Stimulated activated CD4-positive, alpha-beta T cell treated with anti-CD3 and anti-CD28 coated beads, Interleukin-4, amount 100 ng/mL, for 1 hour (primary cell): ENCODE measurements at places on chromosomes 4 and X.

- no peak for DNase-seq
These were observed 8.3 kb downstream of the MPP1 start for GRCh38 chrX:154797006-154797405.

DNA sequence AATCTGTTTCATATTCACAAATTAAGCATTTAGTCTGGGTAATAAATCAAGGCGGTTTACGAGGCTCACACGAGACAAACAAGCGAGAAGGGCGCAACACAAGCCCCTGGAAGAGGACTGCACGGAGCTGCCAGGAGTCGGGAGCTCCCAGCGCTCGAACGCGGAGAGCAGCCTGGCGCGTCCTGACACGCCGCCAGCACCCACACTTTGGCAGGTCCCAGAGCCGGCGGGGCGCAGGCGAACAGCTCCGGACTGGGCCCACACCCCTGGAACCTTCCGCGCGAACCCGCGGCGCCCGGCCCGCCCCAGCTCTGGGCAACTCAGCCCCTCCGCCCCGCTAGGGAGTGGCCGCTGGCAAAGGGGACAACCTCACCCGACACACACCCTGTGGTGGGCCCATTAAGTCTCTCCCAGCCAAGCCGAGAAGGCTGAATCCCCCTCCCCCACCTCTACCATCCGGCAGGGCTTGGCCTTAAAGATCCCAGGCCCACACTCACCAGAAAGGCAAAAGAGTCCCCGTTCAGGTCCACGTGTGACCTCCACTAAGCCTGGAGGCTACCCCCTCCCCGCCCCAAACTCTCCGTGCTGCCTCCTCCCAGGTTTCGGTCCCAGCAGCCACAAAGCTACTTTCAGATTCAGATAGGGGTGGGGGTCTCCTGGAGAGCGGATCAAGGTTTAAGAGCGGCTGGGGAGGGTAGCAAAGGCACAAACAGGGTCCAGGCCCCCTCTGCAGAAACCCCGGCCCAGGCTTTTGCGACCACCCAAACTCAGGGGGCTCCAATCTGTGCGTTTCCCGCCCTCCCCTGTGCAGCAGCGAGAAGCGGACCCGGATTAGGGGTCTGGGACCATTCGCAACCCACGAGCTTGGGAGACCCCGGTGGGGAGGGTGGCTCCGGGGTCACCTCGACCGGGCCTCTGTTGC is 47.5 kb upstream of the BCOR start:
- DNase-seq: no peak

GRCh38 chrX:110381216-110381615 is 22.6 kb downstream of the RTL9 start:
- no peak for DNase-seq

DNA sequence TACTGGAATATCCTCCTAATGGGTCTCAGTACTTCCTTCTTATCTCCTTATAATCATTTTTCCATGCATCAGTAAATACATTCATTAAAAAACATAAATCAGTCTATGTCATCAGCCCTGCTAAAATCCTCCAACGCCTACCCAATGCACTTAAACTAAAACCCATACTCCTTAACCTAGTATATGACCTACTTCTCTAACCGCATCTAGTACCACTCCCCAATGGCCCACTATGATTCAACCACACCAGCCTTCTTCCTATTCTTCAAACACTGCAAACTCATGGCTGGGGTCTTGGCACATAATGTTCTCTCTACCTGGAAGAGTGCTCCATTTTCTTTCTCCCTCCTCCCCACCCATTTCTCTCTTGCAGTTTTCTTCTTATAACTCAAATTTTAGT is 18.7 kb downstream of the TEC start:
- no peak for DNase-seq
